ENCODE measurements at places on chromosomes 2 and 18. TPM values are rescaled to one million over a fixed set of nuclear protein-coding genes. Genes with fewer than 3 reads are reported as not detected.

- DNase-seq, result no peak
These were observed 46.1 kb upstream of the UBE2F start for GRCh38 chr2:237920673-237921072.

GRCh38 chr2:33570681-33571080, 28.4 kb downstream of the FAM98A start:
- no peak for DNase-seq

DNA sequence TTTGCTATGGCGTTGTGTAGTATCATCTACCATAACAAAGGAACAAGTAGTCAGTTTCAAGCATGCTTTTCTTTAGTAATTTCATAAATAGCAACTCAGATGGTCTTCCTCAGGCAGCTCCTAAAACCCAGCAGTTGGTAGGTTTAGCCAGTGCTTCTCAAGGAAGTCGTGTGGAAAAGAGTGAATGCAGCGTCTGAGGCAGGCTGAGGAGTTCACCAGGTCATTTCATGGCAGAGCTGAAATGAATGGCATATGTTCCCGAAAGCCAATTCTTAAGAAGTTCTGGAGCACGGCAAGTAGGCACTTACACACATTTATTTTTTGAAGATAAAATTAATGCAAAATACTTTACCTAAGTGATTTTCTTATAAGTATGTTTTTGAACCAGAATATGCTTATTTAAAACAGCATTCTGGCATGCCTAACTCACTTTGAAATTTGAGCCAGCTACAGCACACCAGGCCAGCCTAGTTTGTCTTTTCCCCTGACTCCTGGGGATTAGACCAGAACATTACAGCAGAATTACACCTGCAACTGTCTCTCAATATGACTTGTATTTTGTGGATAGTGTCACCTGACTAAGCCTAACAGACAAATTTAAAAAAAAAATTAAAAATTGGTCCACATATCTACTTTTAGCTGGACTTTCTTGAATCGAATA, 62.2 kb downstream of the OSBPL6 start:
- no peak for DNase-seq

The PLEK gene
- not detected for total RNA-seq

The IL1F10 gene
- total RNA-seq, result not detected

The OSBPL6 gene
- 2.1 TPM for total RNA-seq

DNA sequence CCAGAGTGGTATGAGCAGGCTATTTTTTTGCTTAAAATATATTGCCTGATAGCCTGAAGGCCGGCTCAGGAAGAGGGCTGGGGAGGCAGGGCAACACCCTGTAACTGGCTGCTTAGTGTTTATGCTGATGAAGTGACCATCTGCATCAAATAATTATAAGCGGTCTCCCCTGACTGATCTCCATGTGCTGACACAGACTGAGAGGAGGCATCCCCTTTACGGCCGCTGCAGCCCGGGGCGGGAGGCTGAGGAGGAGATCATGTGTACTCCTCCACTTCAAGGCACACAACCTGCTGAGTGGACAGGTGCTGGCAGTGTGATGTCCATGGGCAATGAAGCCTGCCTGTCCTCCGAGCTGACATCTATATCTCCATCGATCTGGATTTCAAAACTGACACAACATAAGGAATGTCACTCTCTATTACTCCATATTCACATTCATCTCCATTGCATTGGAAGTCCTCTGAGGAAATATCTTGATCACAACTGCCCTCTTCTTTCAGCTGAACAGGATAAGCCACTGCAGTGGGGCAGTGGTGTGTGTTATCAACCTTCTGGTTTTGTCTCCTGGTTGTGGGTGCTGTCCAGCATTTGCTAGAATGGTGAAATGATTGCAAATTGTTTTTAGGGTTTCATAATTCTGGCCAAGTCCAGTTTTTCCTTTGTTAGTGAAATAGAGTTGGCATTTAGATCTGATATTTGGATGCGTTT, 143.5 kb downstream of the AQP4 start:
- DNase-seq, result no peak

DNA sequence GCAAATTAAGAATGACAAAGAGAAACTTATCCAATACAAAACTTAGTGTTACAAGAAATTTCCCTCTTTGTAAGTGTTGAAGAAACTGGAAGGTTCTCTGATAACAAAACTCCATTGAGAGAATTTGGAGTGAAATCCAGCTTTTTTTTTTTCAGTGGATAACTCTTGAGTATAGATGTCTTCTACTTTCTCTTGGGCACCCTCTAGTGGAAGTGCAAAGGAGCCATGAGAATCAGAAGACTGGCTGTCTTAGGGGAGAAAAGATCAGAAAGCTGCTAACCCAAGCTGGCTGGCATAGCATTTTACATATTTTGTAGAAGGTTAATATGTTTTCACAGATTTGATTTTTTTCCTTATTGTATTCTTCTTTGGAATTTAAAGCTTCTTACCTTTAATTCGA, 138.8 kb upstream of the SATB2 start:
- peak; percentile 35 for DNase-seq

GRCh38 chr2:144390424-144391020, 129.4 kb downstream of the ZEB2 start:
- DNase-seq, result no peak

The SEPTIN10 gene
- 101 TPM for total RNA-seq

DNA sequence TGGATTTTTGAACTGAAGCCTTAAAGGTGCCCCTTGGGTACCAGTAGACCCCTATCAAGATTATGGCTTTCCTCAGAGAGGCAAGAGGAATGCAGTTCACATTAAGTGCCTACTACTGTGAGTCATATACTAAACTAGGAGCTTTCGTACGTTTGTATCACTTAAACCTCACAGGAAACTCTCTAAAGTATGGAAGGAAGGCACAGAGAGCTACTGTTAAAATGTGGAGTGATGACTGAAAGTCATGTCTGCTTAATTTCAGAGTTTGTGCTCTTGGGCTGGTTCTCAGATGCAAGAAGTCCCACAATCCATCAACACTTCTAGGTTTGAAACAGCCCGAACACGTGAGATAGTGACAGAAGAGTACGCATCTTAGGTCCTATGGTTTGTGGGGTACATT, 4.7 kb downstream of the PLCL1 start:
- DNase-seq, result no peak

GRCh38 chr18:60372596-60372995, at the start of gene MC4R:
MC4R (minus strand) TSS chr18:60372775; CDS start chr18:60372349, 426 bp downstream.
- peak; percentile 80 for DNase-seq
